Activated naive CD4-positive, alpha-beta T cell treated with anti-CD3 and anti-CD28 coated beads for 36 hours (primary cell): ENCODE measurements at places on chromosomes 5 and 9.

- no peak for DNase-seq
Observed at GRCh38 chr5:50655067-50655809, 11.2 kb upstream of the PARP8 start.

GRCh38 chr9:128192601-128193371 is 1.4 kb upstream of the CIZ1 start:
- DNase-seq, result peak; percentile 60

- peak; percentile 77 for DNase-seq
Observed at GRCh38 chr9:19471737-19472648, 63.2 kb downstream of the ACER2 start.

DNA sequence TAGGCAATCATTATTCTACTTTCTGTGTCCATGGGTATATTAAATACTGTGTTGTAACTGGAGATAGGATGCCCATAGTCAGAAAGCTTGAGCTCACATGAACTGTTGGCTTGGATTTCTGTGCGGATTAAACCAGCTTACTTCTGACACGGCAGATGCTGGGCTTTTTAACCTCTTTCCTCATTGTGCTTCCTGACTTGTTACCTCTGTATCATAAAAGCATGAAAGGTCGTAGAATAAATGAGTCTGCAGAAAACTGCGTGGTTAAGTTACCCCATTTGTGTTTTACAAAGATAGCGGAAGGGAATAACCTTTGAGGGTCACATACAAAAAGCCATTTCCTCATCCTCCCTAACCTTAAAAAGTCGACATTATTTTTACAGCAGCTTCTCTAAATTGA is 199.5 kb upstream of the DMRT1 start:
- no peak for DNase-seq

GRCh38 chr5:91219091-91219802 is 163.9 kb downstream of the ARRDC3 start:
- DNase-seq, result no peak

DNA sequence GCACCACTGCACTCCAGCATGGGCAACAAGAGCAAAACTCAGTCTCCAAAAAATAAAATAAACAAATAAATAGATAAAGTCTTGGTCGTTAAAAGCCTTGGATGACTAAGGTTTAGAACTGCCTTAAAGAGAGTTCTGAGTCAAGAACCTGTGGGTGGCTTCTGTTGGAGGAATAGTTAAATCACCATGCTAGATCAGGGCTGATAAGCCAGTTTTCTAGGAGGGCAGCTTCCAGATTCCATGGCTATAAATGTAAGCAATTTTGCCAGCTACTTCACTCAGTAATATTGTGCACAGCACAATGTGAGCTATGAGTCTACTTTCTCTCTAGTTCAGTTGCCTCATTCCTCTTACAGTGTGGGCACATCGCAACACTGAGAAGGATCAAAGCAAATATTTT is 242.1 kb upstream of the NUDT12 start:
- no peak for DNase-seq

DNA sequence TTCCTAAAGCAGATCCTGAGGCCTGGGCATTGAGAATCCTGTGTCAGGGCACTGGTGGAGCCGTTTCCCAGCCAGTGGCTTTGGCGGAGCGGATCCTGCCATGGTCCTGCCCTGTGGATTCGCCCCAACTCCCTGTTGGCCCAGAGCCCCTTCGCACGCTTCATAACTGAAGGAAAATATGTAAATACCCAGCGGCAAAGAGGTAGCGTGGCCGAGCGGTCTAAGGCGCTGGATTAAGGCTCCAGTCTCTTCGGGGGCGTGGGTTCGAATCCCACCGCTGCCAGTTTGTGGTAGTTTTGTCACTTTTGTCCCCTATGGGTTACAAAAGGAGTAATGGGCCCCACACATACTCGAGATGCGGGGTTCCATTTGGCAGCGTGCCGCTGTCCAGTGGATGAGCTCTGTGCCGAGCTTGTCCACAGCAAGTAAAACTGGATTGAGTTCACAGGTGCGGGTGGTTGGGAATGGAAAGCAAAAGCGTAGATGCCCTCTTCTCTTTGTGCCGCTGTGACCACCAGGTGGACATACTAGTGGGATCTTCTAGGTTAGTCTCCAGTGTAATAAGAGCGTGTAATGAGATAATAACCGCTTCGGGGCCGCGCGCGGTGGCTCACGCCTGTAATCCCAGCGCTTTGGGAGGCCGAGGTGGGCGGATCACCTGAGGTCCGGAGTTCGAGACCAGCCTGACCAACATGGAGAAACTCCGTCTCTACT is 17.3 kb downstream of the TRIM7 start:
- peak; percentile 84 for DNase-seq

DNA sequence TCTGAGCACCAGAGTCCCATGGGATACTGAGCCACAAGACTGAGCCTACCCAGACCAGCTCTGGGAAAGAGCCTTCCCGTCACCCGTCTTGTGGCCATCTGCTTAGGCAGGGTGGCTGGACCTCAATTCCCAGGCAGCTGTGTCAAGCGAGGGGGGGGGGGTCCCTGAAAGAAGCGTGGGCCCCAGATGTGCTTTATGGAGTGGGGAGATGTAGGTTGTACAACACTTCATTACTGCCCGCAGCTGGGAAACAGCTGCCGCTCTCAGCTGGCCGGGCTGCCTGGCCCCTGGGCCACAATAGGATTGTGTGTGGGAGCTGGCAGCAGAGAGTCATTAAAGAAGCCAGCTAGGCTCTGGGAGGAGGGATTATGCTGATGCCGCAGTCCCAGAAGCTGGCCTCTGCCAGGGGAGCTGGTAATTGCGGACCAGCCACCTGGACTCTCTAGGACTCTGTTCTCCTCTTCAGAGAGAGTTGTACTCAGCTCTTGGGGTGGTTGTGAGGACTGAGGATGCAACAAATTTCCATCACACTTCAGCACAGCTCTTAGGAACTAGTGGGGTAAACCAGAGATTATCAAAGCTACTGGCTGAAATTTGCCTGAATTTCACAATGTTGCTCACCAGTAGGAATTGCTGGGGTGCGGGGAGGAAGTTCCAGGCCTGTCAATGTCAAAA is 145.4 kb downstream of the GADD45G start:
- DNase-seq, result no peak

GRCh38 chr5:138905541-138905940 is 30.4 kb upstream of the LRRTM2 start:
- DNase-seq, result no peak

DNA sequence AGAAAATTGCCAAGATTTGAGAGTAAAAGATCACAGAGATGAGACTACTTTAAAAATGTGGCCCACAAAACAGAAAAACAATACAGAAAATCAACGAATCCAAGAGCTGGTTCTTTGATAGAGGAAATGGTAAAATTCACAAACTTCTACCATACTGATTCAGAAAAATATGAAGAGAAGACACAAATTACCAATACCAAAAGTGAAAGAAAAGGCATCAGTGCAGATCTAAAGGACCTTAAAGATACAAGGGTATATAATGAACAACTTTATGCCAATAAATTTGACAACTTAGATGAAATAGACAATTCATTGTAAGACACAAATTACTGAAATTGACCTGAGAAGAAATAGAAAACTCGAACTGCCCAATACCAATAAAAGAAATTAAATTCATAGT is 24.4 kb upstream of the SLC1A1 start:
- DNase-seq, result no peak
